Esophagus squamous epithelium (tissue), 5 donors: ENCODE measurements at places on chromosomes 4 and X. TPM values are rescaled to one million over a fixed set of nuclear protein-coding genes. Genes with fewer than 3 reads are reported as not detected.

DNA sequence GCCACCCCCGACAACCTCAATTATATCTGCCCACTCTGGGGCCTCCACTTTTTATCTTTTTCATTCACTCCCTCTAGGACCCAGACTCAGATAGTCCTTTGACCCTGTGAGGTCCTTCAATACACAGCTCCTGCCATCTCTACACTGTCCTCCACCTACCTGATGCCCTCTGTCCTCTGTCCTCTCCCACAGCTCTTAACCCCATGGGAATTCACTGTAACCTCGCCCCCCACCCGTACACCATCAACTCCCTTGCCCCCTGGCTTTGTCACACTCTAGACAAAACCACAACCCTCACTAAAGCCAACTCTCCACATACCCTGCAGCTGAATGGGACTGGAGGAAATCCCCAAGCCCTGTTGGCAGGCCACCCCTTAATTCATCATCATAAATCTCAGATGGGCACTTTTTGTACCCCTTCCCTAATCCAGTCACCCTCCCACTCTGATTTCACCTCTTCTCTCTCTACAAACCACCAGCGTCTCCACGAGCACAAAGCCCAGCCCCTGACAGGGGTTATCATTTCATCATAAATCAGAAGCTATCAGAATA lies 52.3 kb upstream of the ENPP6 start:
- DNase-seq, result no peak

Gene CXCL10
- 8.9 TPM for total RNA-seq

GRCh38 chr4:25749150-25749794 lies 93.6 kb downstream of the SLC34A2 start:
- no peak for DNase-seq

DNA sequence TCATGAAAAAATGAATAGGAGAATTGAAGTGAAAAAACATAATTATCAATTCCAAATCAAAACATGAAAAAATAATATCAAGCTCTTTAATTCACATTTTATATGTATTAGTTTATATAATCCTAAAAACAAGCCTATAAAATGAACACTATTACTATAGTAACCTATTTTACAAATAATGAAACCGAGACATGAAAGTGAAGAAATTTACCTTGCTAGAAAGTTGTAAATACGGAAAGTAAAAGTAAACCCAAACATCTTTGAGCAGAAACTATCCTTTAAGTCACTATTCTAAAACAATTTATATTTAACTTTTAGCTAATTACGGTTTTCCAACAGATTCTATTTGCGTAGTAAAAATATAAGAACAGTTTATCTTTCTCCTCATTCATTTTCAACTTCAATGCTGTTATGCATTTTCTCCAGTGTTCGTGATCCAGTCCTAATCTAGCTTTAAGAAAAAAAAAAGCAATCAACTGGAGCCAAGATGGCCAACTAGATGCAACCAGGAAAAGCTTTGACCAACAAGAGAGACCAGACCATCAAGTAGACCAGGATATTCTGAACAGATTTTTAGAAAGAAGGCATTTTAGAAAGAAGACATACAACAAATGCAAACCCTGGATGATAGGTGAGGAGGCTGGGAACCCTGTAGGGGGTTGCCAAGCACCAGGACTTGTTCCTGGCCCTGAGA lies 67.0 kb downstream of the DDX53 start:
- DNase-seq, result no peak
